CD8-positive, alpha-beta memory T cell (primary cell): ENCODE measurements at places on chromosomes 12 and 14. TPM values are rescaled to one million over a fixed set of nuclear protein-coding genes. Genes with fewer than 3 reads are reported as not detected.

DNA sequence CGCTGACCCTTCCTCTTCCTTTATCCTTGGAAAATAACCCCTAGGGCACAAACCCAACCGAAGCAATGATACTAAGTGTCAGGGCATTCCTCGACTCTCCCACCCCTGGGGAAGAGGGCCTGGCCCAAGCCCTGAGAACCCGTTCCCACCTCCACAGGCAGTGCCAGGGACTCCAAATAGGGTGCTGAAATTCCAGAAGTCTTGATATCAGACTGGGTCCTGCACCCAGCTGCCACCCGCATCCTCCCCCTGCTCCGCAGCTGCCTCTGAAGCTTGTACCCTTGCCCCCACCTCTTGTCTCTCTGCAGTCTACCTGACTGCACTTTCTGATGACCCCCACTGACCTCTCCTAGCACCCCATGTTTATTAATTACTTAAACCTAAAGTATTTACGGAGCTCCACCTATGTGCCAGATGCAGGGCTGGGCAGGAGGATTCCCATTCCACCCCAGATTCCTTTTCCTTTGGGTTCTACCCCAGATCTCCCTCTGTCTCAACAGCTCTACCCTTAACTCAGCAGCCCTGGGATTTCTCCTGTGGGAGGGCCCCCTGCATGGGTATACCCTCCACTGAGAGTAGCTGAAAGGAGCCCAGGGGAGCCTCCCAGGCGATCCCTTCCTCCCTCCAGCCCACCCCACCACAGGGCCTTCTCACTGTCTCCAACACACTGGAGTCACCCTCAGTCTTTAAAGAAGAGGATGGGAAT lies 4.1 kb upstream of the KRT18 start:
- DNase-seq, result no peak

DNA sequence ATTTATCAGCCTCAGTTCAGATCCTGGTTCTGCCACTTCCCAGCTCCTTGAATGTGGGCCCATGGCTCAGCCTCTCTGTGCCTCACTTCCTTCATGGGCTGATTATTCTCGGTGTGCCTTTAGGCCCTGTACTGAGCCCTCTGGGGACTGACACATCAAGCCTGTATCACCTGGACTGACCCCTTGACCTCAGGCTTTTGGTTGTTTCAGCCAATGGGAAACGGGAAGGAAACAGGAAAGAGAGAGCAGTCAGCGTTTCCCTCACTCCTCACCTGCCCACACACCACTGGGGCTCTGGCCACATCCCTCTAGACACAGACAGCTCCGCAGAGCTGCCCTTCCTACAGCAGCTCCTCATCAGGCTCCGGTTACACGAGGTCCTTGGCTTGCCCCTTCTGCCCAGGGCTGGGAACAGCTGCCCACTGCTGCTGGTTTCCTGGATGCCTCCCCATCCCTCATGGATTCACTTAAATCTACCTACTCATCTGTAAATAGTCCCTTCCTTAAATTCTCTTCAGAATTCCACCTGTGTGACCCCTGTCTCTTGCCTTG lies 37.0 kb upstream of the ITPR2 start:
- no peak for DNase-seq

DNA sequence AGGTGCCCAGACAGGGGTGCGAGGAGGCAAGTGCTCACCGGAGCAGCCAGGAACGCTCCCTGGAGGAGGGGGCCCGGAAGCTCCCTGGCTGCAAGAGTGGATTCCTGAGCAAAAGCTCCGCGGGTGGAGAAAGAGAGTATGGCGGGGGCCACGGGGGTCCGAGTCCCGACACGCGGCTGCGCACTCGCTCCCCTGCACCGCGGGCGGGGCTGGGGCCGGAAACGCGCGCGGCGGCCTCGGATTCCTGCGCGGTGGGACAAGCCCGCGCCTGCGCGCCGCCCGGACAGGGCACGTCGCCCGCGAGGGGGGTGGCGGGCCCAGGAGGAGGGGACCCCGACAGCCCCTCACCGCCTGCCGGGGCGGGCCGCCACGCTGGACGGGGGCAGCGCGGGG lies 27.8 kb upstream of the GPR132 start:
- DNase-seq, result peak; percentile 75

DNA sequence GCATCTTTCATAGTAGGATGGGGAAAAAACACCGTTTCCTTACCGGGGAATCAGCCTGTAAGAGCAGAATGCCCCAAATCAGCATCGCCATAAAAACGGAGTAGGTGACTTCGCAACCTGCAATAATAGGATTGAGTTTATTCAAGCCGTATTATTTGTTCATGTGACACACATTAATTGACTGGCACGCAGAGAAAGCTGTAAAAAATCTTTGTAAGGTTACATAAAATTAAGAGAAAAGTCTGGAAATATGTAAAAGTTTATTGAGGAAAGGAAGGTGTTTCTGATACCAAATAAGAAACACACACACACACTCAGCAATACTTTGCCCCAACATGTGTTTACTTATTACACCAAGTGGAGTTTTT lies 628 bp upstream of the CAPRIN2 start:
- DNase-seq, result no peak

DNA sequence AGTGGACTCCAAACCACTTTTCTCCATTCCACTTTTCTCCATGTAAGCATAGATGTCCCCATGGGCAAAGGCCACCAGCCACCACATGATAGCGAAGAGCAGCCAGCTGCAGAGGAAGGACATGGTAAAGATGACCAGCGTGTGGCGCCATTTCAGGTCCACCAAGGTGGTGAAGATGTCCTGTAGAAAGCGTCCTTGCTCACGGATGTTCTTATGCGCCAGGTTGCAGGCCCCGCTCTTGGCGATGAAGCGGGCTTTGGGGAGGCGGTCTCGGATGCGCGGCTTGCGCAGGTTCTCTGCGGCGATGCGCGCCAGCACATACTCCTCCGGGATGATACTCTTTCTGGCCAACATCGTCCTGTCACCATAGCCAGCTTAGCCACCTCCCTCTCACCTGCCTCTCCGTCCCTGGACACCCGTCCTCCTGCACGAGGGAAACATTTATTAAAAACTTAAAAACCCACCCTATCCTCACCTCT lies 1.2 kb downstream of the KCNJ8 start:
- no peak for DNase-seq

- no peak for DNase-seq
Measured at GRCh38 chr14:106218174-106218573, 691.8 kb downstream of the TMEM121 start.

GRCh38 chr12:96192926-96193573 lies 1.1 kb upstream of the ELK3 start:
- DNase-seq, result no peak

GRCh38 chr14:51596488-51597117 lies 55.1 kb upstream of the FRMD6 start:
- DNase-seq, result no peak

DNA sequence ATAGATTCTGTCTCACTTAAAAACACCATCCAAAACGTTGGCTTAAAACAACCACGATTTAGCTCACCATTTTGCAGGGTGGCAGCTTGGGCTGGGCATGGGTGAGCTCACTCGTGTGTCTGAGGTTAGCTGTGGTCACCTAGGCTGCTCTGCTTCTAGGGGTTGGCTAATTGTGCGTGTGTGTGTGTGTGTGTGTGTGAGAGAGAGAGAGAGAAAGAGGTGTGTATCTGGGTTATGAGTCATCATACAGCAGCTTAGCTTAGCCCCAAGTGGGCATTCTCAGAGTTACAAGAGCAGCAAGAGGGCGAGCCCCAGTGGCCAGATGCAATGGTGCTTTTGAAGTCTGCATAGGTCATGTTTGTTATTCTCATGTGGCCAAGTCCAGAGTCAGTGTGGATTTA lies 6.0 kb downstream of the FBXW8 start:
- DNase-seq, result peak; percentile 47

DNA sequence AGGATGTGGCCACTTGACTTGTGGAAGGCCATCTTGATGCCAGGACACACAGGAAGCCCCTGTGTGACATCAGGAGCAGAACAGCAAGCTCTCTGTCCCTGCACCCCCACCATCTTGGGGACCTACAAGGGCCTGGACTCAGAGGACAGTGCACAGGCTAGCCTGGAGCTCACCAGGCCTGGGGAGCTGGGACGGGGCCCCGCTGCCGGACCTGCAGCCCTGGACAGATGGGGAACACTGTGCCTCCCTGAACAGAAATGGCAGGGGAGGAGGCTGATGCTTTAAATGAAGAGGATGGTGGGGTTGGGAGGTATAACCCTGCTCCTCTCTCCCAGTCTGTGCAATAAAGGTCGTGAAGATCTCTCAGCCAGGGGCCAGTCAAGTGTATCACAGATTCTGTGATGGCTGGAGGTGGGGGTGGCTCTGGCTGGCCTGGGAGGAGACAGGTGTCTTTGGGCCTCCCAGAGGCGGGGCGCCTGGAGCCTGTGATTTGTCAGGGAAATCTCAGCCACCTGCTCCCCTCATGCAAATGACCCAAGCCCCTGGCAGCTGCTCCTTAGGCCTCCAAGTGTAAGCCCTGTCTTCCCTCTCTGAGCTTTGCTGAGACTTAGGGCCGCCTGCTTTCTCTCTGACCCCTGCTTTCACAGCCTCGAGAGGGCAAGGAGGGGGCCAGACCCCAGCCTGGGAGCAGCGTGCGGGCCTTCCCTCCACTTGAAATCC lies 1.1 kb upstream of the GNB3 start:
- DNase-seq, result no peak

DNA sequence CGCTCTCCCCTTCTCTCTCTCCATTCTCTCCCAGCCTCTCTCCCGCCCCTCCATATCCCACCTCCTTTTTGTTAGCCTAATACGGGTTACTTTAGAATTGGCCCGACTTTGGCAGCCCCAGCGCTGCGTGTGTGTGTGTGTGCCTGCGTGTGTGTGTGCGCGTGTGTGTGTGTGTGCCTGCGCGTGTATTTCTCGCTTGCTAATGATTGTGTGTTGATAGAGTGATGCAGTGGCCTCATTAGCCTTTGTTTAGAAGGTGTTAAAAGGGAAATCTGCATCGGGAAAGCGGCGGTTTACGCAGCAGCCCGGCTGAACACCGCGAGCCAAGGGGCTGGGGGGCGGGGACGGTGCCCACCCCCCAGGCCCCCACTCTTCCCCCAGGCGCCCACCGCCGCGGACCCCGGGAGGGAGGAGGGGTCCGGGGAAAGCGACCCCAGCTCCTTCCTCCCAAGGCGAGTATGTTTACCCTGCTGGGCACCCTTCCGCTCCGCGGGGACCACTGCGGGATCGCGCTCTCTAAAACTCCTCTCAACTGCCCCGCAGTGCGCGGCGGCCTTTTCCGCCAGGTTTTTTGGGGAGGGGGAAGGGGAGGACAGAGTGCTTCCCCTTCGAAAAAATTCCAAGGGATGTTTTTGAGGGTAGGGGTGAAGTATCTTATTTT lies 6.8 kb upstream of the LHX5 start:
- DNase-seq, result no peak

GRCh38 chr14:101495827-101496775 lies 65.2 kb upstream of the DIO3 start:
- no peak for DNase-seq

GRCh38 chr12:132264086-132265010 lies 65.0 kb downstream of the GALNT9 start:
- DNase-seq, result no peak

GRCh38 chr14:40981247-40981646 lies 625.4 kb upstream of the LRFN5 start:
- DNase-seq, result no peak

- DNase-seq, result peak; percentile 69
Measured at GRCh38 chr12:120252071-120252906, 13.2 kb downstream of the PXN start.

GRCh38 chr12:15741082-15741481 lies 48.1 kb downstream of the EPS8 start:
- no peak for DNase-seq

- no peak for DNase-seq
Measured at GRCh38 chr14:62736048-62737043, 308.9 kb downstream of the KCNH5 start.

DNA sequence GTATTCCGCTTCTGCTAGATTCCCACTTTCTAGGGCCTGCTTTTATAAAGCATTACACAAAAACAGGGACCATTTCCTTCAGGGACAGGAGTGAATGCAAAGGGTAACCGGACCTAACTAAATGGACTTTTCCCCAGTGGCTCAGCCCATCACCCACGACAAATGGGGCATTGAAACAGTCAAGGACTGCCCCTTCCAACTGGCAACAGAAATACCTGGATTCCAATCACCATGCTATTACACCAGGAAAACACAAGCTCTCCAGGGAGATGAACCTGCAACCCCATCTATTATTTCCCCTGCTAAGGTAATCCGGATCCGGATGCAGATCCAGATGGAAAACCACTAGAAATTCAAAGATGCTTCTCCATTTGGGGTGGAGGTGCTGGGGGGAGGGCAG lies 1.0 kb downstream of the MPHOSPH9 start:
- no peak for DNase-seq

- DNase-seq, result peak; percentile 86
Measured at GRCh38 chr14:21024585-21025370, at the start of gene NDRG2. NDRG2 (minus strand) TSS chr14:21025061; CDS start chr14:21023315, 1,746 bp downstream.

- no peak for DNase-seq
Measured at GRCh38 chr12:132556216-132556615, 54.2 kb downstream of the LRCOL1 start.

DNA sequence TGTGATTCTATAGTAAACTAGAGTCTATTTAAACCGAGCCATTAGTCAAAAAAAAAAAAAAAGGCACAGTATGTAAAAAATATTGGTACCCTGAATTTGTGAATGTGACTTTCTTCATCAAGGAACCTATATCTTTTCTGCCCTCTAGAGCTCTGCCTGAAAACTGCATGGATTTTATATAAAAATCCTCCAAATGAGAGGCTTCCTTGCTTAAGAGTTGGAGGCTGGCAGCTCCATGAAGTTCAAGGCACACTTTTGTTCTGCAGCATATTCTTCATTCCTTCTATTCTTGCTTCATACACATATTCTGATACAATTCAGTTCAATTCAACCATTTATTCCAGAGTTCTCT lies 23.1 kb upstream of the NKX2-8 start:
- DNase-seq, result no peak

OR4K5 gene
- not detected for polyA plus RNA-seq

ADAMTS20 gene
- not detected for polyA plus RNA-seq

TMEM117 gene
- polyA plus RNA-seq, result 6.2 TPM

KRT82 gene
- polyA plus RNA-seq, result not detected

OR6S1 gene
- polyA plus RNA-seq, result not detected

TAS2R46 gene
- polyA plus RNA-seq, result not detected

TAS2R20 gene
- not detected for polyA plus RNA-seq

TMEM132D gene
- polyA plus RNA-seq, result not detected

ACSM4 gene
- not detected for polyA plus RNA-seq

AKT1 gene
- 34.1 TPM for polyA plus RNA-seq

AMDHD1 gene
- 0.68 TPM for polyA plus RNA-seq

SPTB gene
- polyA plus RNA-seq, result 0.09 TPM

KRT5 gene
- not detected for polyA plus RNA-seq

EML5 gene
- polyA plus RNA-seq, result 0.86 TPM

CLEC2A gene
- not detected for polyA plus RNA-seq

AICDA gene
- not detected for polyA plus RNA-seq
